ENCODE measurements at places on chromosomes 1 and 21.

GRCh38 chr1:93631626-93632365, 49.8 kb downstream of the BCAR3 start:
- no peak for DNase-seq

DNA sequence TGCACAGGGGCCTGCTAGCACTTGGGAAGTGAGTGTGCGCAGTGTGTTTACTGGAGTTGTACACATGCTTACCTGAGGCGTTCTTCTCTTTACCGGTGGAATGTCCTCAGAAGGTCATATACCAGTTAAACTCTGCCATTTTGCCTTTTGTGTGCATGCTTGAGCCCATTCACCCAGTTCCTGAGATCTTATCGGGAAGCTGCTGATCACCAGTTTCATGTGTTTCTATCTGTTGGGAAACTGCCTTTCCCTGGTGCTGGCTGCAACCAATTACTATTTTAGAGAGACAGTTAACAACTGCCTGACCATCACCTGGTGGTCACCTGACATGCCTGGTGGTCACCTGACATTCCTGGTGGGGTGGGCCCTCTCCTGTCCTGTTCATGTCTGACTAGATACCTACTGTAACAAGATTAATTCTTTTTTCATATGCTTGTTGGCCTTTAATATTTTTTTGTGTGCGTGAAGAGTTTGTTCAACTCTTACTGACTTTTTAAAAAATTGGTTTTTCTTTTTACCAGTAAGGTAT, 137.0 kb downstream of the RASAL2 start:
- no peak for DNase-seq

DNA sequence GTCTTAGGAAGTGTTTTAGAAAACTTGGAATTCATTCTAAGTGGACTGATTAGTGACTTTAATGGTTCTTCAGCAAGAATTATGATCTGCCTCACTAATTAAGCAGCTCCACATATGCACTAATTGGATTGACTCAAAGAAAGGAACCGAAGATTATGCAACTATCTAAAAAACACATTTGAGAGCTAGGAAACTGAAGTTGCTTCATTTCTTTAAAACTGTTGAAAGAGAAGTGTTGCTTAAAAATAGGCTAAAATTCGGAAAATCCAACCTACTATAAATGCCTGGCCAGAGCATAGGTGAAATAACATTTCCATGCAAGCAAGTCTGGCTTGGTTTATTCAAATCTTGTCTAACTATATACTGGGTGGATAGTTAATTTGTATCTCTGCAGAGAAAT, 502.9 kb upstream of the ZRANB2 start:
- no peak for DNase-seq

- no peak for DNase-seq
Measured at GRCh38 chr21:16811011-16811410, 701.8 kb upstream of the CXADR start.

- no peak for DNase-seq
Measured at GRCh38 chr21:45372732-45373355, 32.1 kb upstream of the COL18A1 start.

DNA sequence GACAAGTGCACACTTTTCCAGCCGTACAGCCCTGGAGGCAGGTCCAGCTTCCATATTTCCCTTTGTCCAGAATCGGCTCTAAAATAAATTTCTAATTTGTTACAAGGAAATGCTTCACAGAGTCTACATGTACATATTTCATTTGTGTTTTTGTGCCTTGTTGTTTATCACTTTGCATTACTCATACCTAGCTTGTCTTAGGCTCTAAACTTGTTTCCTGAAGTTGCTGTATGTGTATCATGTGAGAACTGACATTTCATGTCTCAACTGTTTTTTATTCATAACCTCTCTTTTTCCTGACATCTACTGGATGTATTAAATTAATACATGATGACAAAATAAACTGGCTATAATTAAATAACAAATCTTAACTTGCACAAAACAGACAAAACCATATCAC, 7.5 kb downstream of the CYYR1 start:
- DNase-seq, result no peak

DNA sequence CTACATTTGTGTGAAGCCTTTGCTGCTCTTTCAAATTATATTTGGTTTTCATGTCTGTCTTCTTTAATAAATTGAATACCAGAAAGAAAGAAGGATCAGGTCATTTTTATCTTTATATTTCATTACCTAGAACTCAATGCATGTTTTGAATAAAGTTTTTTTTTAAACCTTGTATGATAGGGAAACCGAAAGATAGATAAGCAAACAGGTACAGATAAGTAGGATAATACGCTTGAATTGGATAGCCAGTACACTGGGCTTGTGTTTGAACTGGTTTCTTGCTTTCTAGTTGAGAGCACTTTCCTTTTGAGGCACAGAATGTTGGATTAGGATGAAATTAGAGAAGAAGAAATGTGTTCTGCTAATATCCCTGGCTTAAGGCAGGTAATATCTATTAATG, 46.9 kb downstream of the PKN2 start:
- DNase-seq, result no peak

DNA sequence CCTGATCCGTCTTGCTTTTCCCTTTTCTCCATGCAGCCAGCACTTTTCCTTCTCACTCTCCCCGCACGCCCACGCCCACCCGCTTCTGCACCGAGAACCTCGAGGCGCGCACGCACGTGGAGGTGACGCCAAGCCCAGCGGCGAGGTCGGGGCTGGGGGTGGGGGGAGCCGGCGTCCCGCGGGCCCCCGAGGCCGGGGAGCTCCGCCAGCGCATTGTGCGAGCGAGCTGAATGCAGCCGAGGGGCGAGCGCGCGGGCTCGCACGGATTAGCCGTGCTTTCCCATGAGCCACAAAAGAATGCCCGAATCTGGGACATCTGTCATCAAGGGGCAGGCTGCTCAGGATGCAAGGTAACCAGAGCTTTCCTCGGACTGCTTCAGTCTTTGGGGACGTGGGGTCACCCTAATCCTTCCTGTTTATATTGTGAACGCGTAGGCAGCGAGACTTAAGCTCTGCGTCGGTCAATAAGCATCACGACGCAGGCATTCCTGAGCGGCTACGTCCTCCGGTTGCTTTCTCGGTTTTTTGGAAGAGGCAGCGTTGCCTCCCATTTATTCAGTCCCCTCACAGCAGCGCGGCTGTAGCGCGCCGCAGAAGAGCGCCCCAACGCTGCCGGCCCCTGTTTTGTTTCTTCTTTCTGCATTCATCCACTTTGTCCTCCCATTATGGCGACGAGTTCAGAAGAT, 67.3 kb upstream of the AKT3 start:
- no peak for DNase-seq

DNA sequence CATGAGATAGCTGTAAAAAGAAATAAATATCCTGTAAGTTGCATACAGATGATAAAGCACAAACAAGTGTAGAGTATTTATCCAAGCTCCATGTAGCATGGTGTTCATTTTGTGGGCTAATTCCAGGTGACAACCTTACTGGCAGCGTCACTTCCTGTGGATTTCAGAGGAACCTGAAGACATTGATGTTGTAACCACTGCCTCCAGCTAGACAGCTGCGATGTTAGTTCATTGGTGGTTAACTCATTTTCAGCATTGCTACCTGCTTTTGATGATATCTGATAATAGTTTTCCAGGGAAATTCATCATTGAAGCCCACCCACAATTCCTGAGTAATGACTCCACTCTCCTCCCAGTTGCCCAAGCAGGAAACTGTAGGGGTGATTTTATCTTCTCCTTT, 3.0 kb downstream of the HSD3B1 start:
- DNase-seq, result no peak

DNA sequence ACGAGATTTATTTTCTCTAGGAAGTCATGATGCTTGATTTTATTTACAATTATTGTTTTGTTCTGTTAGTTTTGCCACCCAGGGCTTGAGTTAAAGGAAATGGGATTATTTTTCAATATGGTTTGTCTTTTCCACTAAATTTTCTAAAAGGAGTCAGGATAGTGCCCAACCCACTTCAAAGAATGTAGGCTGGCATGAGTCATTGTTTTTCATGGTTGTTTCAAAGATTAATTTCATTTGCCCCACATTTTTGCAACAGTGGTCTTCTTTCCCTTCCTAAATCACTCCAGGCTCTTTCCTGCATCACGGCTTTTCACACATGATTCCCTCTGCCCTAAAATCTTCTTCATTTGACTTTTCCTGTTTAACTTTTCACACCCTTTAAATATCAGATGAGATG, 2.5 kb downstream of the SLAMF6 start:
- no peak for DNase-seq

- DNase-seq, result no peak
Measured at GRCh38 chr1:206939841-206940587, 6.3 kb downstream of the PIGR start.

GRCh38 chr21:24727803-24728440, 879.4 kb downstream of the MRPL39 start:
- no peak for DNase-seq

DNA sequence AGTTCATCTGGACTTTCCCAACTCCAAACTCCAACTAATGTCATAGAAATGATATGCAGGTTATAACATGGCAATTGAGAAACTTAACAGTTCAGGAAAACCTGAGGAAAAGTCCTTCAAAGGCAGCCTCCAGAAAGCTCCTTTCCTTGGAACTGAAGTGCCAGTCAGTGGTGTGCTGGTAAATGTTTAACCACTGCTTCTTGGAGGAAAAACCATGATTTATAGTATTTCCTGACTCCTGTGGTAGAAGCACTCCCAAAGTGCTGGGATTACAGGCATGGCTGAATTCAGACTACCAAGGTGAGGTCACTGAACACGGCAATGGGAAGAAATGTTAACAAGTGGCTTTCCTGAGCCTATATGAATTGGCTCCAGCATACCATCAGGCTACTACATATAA, 26.7 kb upstream of the ZNHIT6 start:
- DNase-seq, result no peak

DNA sequence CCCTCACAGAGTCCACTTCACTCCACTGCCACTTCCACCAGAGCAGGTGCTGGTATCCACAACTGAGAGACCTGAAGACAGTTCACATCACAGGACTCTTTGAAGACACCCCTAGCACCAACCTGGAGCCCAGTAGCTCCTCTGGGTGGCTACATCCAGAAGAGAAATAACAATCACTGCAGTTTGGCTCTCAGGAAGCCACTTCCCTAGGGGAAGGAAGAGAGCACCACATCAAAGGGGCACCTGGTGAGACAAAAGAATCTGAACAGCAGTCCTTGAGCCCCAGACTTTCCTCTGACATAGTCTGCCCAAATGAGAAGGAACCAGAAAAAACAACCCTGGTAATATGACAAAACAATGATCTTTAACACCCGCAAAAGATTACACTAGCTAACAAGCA, 113.2 kb downstream of the TENT5C start:
- no peak for DNase-seq

DNA sequence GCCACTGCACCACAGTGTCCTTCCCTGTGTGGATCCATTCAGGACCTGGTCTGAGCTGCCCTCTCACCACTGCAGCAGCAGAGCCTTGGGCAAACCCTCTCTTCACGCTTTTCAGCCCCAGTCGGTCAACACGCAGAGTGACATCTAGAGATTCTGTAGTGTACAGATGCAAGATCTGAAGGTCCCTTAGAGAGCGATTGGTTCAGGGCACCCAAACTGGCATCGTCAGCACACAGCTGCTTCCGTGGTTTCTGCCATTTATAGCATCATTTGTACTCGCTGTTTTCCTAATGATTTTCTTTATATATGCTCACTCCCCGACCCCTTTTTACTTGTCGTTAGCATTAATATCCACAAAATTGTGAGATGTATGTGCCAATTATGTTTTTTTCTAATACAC, 1.5 kb upstream of the ASCL5 start:
- DNase-seq, result no peak

- no peak for DNase-seq
Measured at GRCh38 chr1:61109158-61109557, 26.8 kb downstream of the NFIA start.

- no peak for DNase-seq
Measured at GRCh38 chr1:168829876-168830275, 100.9 kb upstream of the DPT start.

- no peak for DNase-seq
Measured at GRCh38 chr1:19423130-19423529, 62.2 kb downstream of the CAPZB start.

DNA sequence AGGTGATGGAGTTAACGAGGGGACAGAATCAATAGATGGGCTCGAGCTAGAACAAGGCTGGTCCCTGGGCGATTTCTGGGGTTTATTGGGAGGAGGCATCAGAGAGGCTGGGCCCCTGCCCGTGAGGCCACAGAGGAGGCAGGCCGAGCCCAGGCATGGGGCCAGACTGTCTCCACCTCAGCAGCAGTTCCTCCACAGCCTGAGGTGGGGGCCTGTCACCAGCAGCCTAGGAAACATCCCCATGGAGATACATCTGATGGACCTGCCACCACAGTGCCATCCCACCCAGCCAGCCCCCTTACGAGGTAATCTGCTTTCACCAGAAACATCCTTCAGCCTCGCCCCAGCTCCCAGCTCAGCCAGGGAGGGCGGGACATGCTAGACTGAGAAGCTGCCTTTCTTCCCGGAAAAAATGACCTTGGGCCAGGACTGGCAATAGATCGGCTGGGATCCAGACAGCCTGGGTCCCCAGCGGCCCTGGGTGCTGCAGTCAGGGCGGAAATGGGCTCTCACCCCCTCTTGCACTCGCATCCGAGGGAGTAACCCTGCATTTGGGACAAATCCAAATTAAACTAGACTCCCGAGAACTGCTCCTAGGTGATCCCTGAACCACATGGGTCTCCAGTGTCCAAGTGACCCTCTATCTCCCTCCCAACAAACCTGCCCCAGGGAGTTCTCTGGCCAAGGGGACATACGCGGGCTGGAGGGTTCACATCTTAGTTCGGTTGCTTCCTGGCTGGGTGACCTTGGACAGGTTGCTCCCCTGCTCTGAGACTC, 10.0 kb upstream of the EPHA8 start:
- no peak for DNase-seq

DNA sequence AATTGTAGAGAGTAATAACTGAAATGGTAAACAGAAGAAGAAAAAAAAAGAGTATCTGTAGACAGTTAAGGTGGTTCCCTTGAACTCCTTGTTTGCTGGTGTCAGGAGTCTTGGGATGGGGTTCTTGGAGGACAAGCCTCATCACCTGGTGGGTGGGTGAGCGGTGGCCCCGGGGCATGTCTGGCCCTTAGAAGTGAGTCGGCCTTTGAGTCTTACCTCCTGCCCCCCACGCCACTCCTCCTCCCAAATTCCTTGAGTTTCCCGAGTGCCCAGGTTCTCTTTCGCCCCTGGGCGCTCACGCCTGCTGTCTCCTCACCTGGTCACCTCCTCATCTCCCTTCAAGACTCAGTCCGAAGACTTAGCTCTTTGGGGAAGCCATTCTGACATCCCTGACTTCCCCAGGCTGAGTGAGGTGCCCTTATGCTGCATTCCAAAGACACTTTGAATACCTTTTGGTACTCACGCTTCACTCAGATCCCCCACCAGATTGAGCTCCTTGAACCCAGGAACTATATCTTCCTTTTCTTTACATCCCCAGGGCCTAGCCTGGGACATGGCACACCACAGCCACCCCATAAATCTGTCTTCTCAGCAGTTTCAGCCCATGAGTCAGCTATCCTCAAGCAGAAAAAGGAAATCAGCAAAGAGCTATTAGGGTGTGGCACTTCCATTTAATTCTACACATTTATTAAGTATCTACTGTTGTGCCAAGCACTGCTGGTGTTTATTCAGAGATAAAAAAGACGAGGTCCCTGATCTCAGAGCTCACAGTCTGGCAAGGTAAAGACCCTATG, 13.5 kb upstream of the IKBKE start:
- no peak for DNase-seq
